HEK293T (cell line): ENCODE measurements at places on chromosomes 7 and 10.

- no peak for DNase-seq
These were observed 3.2 kb upstream of the VSTM4 start for GRCh38 chr10:49118430-49119074.

DNA sequence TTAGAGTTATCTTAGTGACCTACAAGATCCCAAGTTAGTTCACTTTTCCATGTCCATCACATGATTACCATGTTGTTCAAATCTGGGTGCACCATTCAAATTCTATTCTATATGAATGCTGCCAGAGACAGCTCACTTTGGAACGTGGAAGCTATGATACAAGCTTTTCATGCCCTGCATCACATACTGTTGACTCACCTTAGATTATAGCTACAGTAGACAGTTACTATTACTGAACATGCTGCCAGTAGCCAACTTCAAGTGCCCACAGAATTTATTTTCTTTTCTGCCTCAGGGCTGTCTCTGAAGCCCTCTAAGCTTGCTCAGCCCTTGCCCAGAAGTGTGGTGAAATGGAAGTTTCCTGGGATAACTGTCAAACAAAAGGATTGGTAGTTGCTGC lies 231.1 kb downstream of the GPR158 start:
- DNase-seq, result no peak

- no peak for DNase-seq
These were observed 41.1 kb upstream of the RET start for GRCh38 chr10:43035800-43036199.

DNA sequence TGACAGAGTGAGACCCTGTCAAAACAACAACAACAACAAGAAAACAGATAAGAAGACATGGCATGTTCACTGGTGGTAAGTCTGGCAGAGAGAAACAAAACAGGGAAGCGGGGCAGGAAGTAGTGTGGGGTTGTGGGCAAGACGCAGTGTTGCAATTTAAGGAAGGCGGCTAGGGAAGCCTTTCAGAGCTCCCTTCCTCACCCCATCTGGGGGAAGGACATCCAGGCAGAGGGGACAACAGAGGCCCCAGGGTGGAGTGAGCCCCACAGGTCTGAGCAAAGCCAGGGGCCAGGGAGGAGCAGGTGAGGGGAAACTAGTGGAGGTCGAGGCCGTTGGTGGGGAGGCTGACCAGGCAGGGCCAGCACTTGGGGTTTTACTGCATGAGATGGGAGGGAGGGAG lies 16.8 kb downstream of the LAT2 start:
- DNase-seq, result no peak

- DNase-seq, result no peak
These were observed 31.5 kb upstream of the ADCYAP1R1 start for GRCh38 chr7:31020652-31021051.

DNA sequence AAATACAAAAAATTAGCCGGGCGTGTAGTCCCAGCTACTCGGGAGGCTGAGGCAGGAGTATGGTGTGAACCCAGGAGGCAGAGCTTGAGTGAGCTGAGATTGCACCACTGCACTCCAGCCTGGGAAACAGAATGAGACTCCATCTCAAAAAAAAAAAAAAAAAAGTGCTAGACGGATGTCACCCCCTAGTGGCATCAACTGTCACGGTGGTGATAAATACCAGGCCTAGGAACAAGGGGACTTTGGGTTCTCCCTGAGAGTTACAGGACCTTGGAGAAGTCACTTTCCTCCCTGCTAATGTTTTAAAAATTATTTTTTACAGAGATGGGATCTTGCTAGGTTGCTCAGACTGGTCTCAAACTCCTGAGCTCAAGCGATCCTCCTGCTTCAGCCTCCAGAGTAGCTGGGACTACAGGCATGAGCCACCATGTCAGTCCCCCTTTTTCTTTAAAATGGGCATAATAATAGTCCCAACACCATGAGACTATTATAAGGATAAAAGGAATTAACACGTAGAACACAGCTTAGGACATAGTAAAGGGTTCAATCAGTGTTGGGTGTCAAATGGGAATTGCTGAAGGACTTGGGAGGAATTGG lies 2.6 kb upstream of the TMEM130 start:
- DNase-seq, result peak; percentile 37

- no peak for DNase-seq
These were observed 3.0 kb upstream of the PLAU start for GRCh38 chr10:73907841-73908517.

DNA sequence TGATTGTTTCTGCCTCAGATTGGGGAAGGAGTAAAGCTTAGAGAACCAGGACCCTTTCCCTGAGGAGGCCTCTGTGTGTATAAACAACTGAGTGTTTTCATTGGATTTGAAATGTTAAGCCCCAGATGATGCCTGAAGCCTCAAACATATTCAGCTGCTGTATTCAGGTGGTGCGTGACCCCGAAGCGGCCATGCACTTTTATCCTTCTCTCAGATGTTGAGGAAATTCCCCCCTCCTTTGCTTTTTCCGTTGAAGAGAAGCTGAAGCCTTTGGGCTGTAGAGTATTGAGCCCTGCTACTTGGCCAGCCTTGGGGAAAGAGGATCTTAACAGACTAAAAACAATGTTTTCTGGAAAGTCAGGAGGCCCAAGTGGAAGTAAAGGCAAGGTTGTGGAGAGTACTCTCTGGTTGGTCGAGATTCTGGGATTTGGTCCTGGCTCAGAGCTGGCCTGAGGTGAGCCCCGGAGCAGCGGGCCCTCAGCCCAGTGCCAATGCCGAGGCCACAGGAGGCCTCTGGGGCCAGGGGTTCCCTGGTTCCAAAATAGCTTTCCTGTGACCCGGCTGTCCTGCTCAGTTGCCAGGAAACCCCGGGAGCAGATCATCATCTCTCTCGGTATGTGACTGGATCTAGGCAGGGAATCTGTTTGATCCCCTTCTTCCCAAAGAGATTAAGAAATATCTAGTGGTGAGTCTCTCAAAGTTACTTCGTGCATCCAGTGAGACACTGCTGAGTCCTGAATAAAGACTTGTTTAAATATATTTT lies 22.5 kb downstream of the FKBP6 start:
- no peak for DNase-seq

- peak; percentile 35 for DNase-seq
These were observed 11.8 kb downstream of the MMRN2 start for GRCh38 chr10:86945361-86946212.

- DNase-seq, result no peak
These were observed 17.1 kb upstream of the CPA1 start for GRCh38 chr7:130363026-130363847.

DNA sequence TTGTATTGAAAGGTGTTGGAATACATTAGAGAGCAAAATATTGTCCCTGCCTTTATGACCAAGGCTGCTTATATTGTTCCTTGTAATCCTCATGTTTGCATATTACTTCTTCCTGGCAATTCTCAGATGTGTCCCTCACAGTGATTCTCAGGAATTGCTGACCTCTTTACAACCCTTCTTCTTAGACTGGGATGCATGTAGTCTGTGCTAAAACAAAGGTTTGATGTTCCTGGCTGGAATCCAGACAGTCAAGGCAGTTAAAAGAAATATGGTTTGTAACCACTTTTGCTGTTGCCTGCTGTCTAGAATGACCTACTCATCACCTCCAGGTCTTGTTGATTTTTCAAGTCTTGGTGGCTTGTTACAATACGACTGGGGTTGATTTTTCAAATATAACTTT lies 367.6 kb downstream of the HGF start:
- no peak for DNase-seq

GRCh38 chr10:100291356-100291755 lies 4.9 kb upstream of the BLOC1S2 start:
- no peak for DNase-seq

DNA sequence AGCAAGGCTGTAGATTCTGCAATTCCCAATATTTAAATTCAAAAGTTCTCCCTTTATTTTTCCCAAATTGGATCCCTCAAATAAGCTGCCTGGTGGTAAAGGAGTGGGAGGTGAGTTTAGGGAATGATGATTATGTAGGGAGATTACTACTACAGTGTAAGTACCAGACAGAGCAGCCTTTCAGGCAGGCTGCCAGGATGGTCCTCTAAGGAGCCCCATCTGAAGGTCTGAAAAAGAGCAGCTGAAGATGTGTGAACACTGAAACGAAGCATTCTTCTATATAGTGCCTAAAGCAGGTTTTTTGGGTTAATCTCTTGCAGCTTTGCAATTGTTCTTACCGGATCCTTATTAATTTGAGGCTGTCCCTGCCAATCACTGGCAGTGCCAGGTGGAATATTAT lies 84.7 kb downstream of the CREB5 start:
- DNase-seq, result no peak
